ENCODE measurements at places on chromosomes 2 and 18.
A peak's percentile ranks its signal among the peaks of the same experiment; 100 is the strongest.

- no peak for ATAC-seq
Measured at GRCh38 chr18:72848503-72849237, 19.1 kb downstream of the NETO1 start.

DNA sequence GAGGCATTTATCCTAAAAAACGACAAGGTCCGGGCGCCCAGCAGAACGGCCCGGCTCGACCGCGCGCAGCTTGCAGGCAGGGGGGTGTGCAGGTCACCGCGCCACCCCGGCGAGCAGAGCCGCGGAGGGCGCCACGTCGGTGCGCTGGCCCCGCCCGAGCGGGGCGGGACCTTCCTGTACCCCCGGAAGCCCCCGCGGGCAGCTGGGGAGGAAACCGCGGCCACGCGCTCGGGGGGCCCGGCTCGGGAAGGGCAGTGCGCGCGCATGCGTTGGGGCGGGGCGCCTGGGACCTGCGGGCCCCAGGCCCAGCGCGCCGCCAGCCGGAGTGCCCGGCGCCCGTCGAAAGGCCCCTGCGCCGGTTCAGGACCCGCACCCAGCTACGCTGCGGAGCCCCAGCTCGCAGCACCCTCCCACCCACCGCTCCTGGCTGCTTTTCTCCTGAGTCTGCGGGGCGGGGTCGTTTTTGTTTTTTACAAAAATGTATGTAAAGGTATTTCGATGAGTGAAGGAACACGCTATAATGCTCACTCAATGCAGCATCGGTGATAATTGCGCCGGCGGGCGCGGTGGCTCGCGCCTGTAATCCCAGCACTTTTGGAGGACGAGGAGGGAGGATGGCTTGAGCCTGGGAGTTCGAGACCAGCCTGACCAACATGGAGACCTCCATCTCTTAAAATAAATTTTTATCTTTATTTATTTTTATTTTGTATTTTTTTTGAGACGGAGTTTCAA, 47.7 kb upstream of the POMC start:
- ATAC-seq = peak; percentile 92

- ATAC-seq = peak; percentile 75
Measured at GRCh38 chr2:241064008-241064801, 37.9 kb downstream of the MTERF4 start.

DNA sequence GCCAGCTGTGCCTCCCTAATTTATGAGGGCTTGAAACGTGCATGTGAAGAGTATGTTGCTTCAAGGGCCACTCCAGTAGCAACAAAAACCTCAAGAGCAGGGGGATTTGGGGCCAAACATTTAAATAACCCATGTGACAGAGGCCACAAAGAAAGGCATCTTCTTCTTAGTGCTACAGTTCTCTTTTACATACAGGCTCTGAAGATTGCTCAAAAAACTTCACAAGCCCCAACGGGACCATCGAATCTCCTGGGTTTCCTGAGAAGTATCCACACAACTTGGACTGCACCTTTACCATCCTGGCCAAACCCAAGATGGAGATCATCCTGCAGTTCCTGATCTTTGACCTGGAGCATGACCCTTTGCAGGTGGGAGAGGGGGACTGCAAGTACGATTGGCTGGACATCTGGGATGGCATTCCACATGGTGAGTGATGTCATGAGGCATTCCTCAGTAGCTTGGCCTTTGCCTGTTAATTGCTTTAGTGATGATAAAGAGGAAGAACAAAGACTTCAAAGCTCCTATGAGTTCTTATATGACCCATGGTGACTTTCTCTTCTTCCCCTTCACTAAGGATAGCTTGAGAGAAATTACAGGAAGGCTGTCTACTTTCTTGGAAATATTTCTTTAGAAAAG, 40.1 kb downstream of the NRP2 start:
- no peak for ATAC-seq

- no peak for ATAC-seq
Measured at GRCh38 chr2:42844901-42845821, 52.8 kb upstream of the HAAO start.
